ENCODE measurements at places on chromosomes 13 and 19.

- DNase-seq: peak; percentile 33
Observed at GRCh38 chr19:19956434-19957075, 55.8 kb downstream of the ZNF93 start.

DNA sequence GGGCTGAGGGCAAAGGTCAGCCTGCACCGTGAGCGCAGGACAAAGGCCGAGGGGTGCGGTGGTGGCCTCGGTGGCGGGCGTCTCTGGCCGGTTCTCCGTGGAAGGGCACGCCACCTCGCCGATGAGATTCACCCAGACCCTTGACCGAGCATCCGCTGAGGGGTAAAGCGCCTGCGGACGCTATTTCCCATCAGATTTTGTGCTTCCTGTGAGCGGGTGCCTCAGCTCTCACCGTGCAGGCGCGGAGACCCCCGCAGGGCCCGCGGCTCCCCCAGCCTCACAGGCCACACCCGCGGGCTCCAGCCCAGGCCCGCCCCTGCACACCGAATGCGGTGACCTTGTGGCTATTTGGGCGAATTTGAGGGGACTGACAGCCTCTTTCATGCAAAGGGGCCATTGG lies 348.0 kb downstream of the TEX29 start:
- DNase-seq: no peak

DNA sequence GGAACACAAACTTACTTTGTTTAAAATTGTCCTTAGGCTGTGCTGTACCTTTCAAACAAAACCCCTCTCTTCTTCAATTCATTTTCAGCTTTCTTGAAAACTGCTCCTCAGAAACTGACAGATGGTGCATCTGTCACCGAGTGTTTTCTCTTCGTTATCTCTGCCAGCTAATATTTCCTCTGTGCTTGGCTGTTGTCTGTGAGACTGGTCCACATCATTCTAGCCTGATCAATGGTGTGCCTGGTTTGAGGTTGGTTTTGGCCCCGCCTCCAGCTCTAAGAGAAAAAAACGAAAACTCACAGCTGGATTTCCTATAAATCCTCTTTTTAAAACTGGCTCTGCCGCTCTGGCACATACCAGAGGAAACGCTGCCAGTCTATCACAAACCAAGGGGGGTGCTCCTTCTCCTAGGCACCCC lies 79.7 kb downstream of the STARD13 start:
- no peak for DNase-seq

DNA sequence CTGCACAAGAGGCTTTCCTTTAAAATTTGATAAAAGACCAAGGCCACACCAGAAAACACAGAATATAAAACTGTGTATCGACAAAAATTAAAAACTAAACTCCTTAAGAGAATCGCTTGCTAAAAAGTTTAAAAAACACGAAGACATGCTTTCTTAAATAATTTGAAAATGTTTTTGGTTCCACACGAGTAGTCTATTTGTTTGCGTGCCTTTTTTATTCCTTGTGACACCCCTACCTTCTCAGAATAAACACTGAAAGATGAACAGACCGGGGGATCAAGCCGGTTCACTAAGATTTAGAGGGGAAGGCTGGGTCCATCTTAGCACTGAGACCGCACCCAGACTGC lies 256.4 kb upstream of the STARD13 start:
- no peak for DNase-seq

DNA sequence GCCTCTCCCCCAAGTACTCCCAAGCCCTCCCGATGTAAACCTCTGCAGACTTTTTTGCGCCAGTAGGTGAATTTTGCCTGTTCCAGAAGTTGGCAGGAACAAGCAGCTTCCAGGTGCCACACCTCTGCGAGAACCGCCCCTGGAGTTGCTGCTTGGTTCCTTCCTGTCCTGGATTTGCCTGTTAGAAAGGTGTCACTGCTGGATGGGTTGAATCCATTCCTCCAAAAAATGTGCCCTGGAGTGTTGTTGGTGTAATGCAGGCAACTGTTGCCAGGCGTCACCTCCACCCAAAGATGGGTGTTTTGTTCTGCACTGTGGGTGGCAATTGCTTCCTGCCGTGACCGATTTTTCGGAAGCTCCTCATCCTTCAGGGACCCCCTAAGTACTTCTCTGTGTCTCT lies 5.7 kb downstream of the PGPEP1 start:
- no peak for DNase-seq

DNA sequence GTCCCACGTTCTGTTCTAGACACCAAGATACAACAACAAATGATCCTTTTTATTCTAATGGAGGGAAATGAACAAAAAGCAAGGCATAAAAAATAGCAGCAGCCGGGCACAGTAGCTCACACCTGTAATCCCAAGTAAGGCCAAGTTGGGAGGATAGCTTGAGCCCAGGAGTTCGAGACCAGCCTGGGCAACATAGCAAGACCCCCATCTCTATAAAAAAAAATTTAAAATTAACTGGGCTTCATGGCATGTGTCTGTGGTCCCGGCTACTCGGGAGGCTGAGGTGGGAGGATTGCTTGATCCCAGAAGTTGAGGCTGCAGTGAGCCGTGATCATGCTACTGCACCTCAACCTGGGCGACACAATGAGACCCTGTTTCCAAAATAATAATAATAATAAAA lies 1.0 kb downstream of the MIA start:
- DNase-seq: no peak

DNA sequence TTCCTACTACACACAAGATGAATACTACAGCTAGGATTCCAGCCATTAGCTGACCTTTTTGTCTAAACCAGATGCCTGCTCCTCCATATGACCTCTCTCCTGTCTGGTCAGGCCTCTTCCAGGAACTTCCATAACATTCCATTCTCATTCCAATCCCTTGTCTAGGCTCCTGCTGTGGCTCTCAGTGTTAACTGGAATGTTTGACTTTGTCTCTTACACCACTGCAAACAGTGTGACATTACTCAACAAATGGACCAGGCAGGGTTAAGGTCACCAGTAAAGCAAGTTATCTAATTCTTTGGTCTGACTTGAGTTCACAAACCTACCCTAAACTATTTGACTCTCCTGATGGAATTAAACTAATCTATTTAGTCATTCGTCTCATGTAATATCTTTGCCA lies 2.1 kb upstream of the GPC6 start:
- DNase-seq: no peak

DNA sequence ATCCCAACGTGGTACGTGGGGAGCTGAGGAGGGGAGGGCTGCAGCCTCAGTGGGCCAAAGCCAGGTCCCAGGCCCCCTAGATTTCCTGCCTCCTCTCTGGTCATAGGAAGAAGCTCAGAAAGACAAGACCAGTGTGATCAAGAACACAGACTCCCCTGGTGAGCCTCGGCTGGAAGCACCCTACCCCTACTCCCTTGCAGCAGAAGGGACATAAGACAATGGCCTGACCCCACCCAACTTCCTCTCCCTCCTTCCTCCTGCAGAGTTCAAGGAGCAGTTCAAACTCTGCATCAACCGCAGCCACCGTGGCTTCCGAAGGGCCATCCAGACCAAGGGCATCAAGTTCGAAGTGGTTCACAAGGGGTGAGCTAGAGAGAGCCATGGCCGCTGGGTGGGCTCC lies 11.5 kb downstream of the PODNL1 start:
- no peak for DNase-seq

DNA sequence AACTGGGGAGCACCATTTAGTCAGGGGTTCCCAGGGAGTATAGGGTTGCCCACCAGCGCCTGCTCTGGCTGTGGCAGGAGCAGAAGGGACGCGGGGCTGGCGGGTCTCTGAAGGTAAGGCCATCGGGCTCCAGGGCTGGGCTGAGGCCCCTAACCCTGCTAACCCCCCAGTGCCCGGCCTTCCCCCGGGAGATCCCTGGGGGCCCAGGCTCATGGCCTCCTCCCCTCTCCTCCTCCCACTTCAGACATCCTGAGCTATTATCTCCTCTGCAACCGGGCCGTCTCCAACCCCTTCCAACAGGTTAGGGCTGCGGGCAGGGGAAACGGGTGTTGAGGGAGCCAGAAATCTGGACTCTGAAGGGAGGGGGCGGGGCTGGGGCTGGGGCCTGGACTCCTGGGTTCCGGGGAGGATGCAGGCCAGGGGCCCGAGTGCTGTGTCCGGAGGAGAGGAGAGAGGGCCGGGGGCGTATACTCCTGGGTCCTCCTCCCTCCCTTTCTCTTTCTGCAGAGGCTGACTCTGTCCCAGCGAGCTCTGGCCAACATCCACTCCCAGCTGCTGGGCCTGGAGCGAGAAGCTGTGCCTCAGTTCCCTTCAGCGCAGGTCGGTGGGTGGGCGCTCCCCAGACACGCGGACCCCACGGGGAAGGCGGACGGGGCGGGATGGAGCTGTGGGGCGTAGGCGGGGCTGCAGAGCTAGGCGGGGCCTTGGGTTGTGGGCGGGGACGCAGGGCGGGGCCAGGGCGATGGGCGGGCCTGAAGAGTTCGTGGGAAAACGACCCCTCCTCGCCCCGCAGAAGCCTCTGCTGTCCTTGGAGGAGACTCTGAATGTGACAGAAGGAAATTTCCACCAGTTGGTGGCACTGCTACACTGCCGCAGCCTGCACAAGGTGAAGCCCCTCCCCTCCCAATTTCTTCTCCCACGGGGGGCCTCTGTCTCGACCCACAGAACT lies 15.3 kb downstream of the TTYH1 start:
- peak; percentile 64 for DNase-seq

- DNase-seq: no peak
Observed at GRCh38 chr13:75581874-75582640, 32.5 kb downstream of the UCHL3 start.

GRCh38 chr13:111623743-111624505 lies 303.5 kb downstream of the TEX29 start:
- no peak for DNase-seq

DNA sequence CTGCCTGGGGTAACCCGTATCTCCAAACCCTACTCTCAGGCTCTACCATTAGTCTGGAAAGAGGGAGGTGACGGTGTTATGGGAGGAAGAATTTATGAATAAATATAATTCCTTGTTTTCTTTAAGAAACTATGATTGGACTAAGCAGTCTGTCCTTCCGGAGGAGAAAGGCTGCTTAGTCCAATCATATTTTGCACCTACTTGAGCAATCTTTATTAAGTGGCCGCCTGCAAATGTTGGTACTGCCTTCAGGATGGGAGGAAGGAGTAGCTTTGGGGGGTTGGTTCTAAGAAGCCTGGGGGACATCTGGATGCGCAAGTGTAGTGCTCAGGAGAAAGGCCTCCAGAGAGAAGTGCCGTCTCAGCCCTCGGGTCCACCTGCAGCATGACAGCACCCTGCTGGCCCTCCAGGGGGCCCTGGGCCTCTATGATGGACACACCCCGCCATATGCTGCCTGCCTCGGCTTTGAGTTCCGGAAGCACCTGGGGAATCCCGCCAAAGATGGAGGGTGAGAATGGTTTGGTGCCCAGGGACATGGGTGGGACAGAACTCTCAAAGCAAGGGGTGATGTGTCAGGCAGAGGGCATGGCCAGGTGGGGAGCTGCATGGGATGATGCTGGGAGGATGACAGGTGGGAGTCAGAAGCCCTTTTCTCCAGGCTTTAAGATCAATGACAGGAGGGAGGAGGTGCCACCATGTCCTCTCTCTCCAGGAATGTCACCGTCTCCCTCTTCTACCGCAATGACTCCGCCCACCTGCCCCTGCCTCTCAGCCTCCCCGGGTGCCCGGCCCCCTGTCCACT lies 4.1 kb downstream of the ACP4 start:
- peak; percentile 62 for DNase-seq

DNA sequence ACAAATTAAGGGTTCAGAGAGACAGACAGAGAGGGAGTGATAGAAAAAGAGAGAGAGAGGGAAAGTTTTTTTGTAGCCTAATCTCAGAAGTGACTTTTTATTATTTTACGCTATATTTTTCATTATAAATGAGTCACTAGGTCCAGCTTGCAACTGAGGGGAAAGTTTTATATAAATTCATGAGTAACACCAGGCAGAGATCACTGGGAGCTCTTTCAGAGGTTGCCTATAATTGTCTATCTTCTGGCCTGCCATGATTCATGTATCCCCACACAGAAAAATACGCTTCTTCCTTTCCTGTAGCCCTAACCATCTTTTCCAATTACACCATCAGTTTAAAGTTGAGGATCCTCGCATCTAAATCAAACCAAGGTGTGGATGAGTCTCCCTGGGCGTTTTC lies 467.9 kb downstream of the SLITRK1 start:
- no peak for DNase-seq

- DNase-seq: no peak
Observed at GRCh38 chr13:52947921-52948373, 80.7 kb upstream of the OLFM4 start.

- DNase-seq: no peak
Observed at GRCh38 chr13:30864433-30865122, 41.5 kb upstream of the MEDAG start.

- DNase-seq: no peak
Observed at GRCh38 chr19:48784527-48784926, 26.3 kb downstream of the BCAT2 start.

GRCh38 chr13:33541456-33541855 lies 255.9 kb upstream of the STARD13 start:
- DNase-seq: no peak

DNA sequence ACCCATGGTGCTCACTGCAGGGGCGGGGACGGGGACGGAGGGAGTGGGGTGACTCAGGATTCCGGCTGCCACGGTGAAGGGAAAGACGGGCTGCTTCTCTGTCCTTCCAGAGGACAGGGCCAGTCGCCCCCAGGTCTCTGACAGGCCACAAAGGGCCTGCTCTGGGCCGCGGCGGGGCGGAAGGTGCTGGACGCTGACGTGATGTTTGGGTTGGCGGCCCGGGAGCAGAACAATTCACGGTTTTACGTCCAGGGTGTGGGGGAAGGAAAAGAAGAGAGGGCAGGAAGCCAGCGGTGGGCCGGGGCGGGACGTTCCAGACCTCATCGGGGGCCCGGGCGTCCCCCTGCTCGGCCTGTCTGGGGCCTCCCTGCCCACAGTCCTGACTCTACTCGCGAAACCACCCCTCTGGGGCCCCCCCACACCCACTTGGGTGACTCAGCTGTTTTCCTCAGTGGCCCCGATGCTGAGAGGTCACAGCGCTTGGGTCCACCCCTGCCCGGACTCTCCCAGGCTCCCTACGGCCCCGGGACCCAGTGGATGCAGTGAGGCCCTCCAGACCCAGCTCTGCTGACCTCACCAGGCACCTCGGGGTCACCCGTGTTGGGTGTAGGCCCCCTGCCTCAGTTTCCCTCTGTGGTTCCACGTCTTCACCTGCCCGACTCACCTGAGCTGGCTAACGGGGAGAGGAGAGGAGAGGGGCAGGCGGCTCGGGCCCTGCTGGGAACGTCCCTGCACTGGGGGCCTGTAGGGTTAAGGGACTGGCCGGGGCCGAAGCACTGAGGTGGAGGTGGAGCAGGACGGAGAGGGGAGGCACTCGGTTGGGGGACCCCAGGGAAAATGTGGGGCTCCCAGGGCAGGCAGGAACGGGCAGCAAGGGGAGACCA lies 29.2 kb downstream of the PIP5K1C start:
- DNase-seq: peak; percentile 91

GRCh38 chr19:35608251-35608650 lies 4.3 kb upstream of the HAUS5 start:
- peak; percentile 22 for DNase-seq

DNA sequence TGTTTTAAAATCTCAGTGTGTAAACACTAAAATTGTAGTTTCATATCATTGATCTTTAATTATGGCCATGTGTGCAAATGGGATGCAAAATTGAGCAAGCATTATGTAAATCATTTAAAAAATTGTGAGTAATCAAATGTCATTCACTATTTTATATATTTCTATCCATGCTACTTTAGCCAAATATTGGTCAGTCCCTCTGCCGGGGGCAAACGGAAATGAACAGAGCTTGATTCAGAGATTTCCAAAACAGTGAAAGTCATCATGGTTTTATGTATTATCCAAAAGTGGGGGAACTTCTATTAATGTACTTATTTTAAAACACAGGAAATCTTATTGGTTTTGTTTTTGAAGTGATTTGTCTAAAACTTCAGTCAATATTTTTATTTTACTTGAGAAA lies 219.1 kb downstream of the IRS2 start:
- no peak for DNase-seq

- DNase-seq: no peak
Observed at GRCh38 chr13:22161871-22162270, 491.0 kb downstream of the FGF9 start.
